ENCODE measurements at places on chromosomes 11 and 22. TPM values are rescaled to one million over a fixed set of nuclear protein-coding genes. Genes with fewer than 3 reads are reported as not detected.

DNA sequence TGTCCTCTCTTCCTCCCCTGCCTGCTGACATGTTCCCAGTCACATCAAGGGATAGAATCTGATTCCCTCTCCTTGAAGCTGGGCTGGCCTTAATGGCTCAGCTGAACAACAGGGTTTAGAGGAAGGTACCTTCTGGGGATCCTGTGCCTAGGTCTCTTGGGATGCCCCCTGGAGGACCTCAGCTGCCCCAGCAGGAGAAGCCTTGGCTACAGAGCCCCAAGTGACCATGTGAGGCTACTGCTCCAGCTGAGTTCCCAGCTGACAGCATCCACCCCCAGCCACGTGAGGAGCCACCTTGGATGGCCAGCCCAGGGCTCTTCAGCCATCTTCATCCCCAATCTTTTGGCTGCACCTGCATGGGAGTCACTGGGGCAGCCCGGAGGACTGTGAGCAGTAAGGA, 1499.3 kb downstream of the TBC1D22A start:
- no peaks in the 10 kb centered on the region for H3K36me3 ChIP-seq
- no peaks in the 10 kb centered on the region for H3K27me3 ChIP-seq
- H3K4me1 ChIP-seq: no peaks in the 10 kb centered on the region

GRCh38 chr22:27588268-27588667, 213.3 kb downstream of the MN1 start:
- H3K36me3 ChIP-seq: no peaks in the 10 kb centered on the region
- no peaks in the 10 kb centered on the region for H3K27me3 ChIP-seq
- no peak for DNase-seq

The ST14 gene
- not detected for total RNA-seq

The IGLL1 gene
- 2.3 TPM for total RNA-seq

GRCh38 chr11:123587044-123587443, 67.4 kb downstream of the SCN3B start:
- H3K27ac ChIP-seq: no peak overlapping the region
- H3K27me3 ChIP-seq: no peaks in the 10 kb centered on the region
- H3K36me3 ChIP-seq: peaks cover 13% of the 10 kb centered on the region

GRCh38 chr11:8362899-8363298, 99.2 kb upstream of the LMO1 start:
- H3K4me1 ChIP-seq: no peaks in the 10 kb centered on the region
- no peak for DNase-seq
- H3K27me3 ChIP-seq: peaks cover 2% of the 10 kb centered on the region
- no peak overlapping the region for H3K27ac ChIP-seq

DNA sequence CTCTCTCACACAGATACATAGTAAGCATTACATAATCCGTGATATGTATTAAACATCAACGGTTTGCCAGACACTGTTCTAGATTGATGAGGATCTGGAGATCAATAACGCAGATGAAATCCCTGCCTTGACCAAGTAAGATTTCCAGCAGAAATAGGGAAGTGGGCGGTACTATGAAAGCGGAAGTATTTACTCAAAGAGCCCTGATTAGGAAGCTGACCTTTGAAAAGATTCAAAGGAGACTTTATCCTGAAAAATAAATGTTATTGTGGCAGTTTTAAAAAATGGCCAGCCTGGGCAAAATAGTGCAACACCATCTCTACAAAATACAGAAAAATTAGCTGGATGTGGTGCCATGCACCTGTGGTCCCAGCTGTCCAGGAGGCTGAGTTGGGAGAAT, 26.8 kb downstream of the GAB2 start:
- peaks cover 61% of the 10 kb centered on the region for H3K36me3 ChIP-seq
- H3K27ac ChIP-seq: no peak overlapping the region
- no peaks in the 10 kb centered on the region for H3K27me3 ChIP-seq
- no peak for DNase-seq
- H3K4me3 ChIP-seq: no peak overlapping the region
- H3K4me1 ChIP-seq: peaks cover 21% of the 10 kb centered on the region

The OVOL1 gene
- not detected for total RNA-seq

- no peak overlapping the region for H3K4me3 ChIP-seq
- peak; percentile 4 for DNase-seq
- H3K36me3 ChIP-seq: peaks cover 18% of the 10 kb centered on the region
- no peak overlapping the region for H3K27ac ChIP-seq
Observed at GRCh38 chr22:42076764-42077485, 2.6 kb upstream of the SMDT1 start.

The BACE1-AS gene
- 4.9 TPM for total RNA-seq

- no peak for DNase-seq
- H3K27ac ChIP-seq: no peak overlapping the region
- H3K4me1 ChIP-seq: peaks cover 15% of the 10 kb centered on the region
- peak overlapping the region; percentile 70 for H3K4me3 ChIP-seq
- no peaks in the 10 kb centered on the region for H3K36me3 ChIP-seq
Observed at GRCh38 chr22:28883657-28883916, 215 bp downstream of the ZNRF3 start.

DNA sequence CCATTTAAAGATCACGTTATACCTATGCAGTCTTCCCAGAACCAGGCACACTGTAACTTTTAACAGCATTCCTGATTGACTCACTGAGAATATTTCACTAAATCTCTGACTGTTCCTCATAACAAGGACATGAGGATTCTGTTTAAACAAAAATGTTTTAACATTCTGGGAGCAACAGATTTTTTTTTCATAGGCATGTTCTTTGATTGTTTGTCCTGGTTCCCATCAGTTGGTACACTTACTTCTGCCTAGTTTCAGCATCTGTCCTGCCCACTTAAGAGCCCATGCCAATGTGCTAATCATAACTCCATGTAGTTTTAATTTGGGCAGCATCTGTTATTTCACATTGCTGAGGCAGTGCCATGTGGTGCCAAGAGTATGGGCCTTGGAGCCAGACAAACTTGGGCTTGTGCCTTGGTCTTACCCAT, 138.5 kb upstream of the CTSC start:
- no peaks in the 10 kb centered on the region for H3K4me1 ChIP-seq
- H3K27me3 ChIP-seq: peaks cover 7% of the 10 kb centered on the region

- H3K4me3 ChIP-seq: no peak overlapping the region
- no peak overlapping the region for H3K27ac ChIP-seq
- H3K4me1 ChIP-seq: no peaks in the 10 kb centered on the region
- peaks cover 14% of the 10 kb centered on the region for H3K27me3 ChIP-seq
- peaks cover 11% of the 10 kb centered on the region for H3K36me3 ChIP-seq
Observed at GRCh38 chr22:50086526-50086925, 1.3 kb upstream of the MLC1 start.

GRCh38 chr11:108324587-108324986, 101.7 kb downstream of the ATM start:
- H3K36me3 ChIP-seq: peaks cover 52% of the 10 kb centered on the region
- DNase-seq: no peak
- no peak overlapping the region for H3K4me3 ChIP-seq
- H3K27me3 ChIP-seq: no peaks in the 10 kb centered on the region
- H3K27ac ChIP-seq: no peak overlapping the region

The TNNT3 gene
- total RNA-seq: 9.7 TPM

DNA sequence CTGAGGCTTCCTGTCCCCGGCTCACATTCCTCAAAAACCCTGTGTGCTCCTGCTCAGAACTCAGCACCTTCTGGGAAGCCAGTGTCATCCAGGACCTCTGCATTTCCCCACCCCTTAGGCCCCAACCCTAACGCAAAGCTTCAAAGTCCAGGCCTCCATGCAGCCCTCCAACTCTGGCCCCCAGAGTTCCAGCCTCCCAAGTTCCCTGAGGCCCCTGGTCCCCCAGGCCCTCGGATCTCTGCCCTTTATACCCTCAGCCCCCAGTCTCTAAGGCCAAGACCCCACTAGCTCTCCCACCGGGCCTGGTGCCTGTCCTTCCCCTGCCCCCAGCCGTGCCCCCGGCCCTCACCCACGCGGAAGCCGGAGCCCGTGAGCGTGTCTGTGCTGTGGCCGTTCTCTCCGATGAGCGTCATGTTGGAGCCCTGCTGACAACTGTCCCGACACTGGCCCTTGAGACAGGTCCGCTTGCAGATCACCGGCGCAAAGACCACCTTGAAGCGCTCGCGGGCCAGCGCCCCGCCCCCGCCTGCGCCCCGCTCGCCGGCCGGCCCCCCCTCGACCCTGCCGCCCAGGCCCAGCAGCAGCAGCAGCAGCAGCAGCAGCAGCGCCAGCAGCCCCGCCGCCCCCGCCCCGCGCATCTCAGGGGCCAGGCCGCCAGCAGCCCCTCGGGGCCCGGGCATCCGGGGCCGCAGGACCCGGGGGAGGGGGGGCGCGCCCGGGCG, 718 bp downstream of the LTBP3 start:
- peaks cover 62% of the 10 kb centered on the region for H3K4me1 ChIP-seq
- H3K27ac ChIP-seq: peak overlapping the region; percentile 74
- no peak for DNase-seq
- no peaks in the 10 kb centered on the region for H3K36me3 ChIP-seq
- H3K4me3 ChIP-seq: peak overlapping the region; percentile 74
- H3K27me3 ChIP-seq: no peaks in the 10 kb centered on the region

The CALCA gene
- total RNA-seq: not detected

The AQP11 gene
- 0.60 TPM for total RNA-seq

DNA sequence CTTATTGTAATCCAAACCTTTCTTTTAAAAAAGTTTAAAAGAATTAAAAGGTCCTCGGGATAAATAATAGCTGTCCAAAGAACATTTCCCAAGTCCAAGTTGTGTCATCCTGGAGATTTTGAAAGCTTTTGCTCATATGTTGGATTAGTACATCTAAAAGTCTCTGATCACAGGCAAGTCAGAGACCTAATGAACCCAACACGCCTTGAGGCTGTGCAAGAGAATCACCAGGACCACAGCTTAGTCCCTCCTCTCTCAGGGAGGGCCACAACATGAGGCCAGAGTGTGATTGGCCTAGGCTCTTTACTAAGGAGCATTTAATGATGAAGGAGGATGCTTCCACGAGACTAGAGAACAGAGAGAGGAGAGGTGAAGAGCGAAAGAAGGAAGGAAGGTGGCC, 98.7 kb upstream of the OR5AK2 start:
- H3K36me3 ChIP-seq: no peaks in the 10 kb centered on the region
- no peak for DNase-seq
- H3K27ac ChIP-seq: no peak overlapping the region
- H3K4me3 ChIP-seq: no peak overlapping the region
- H3K4me1 ChIP-seq: no peaks in the 10 kb centered on the region

GRCh38 chr22:26273011-26273675, 103.9 kb downstream of the SEZ6L start:
- H3K36me3 ChIP-seq: no peaks in the 10 kb centered on the region
- H3K27me3 ChIP-seq: peaks cover 12% of the 10 kb centered on the region
- H3K4me3 ChIP-seq: no peak overlapping the region
- H3K4me1 ChIP-seq: no peaks in the 10 kb centered on the region
- H3K27ac ChIP-seq: no peak overlapping the region

The MUC2 gene
- not detected for total RNA-seq

GRCh38 chr11:112382561-112382960, 121.9 kb upstream of the PLET1 start:
- H3K4me3 ChIP-seq: no peak overlapping the region
- no peak for DNase-seq
- no peaks in the 10 kb centered on the region for H3K4me1 ChIP-seq
- peaks cover 2% of the 10 kb centered on the region for H3K27me3 ChIP-seq
- H3K36me3 ChIP-seq: no peaks in the 10 kb centered on the region
- no peak overlapping the region for H3K27ac ChIP-seq

- H3K4me3 ChIP-seq: no peak overlapping the region
- H3K36me3 ChIP-seq: no peaks in the 10 kb centered on the region
- H3K27me3 ChIP-seq: no peaks in the 10 kb centered on the region
- no peaks in the 10 kb centered on the region for H3K4me1 ChIP-seq
- no peak for DNase-seq
- no peak overlapping the region for H3K27ac ChIP-seq
Observed at GRCh38 chr11:122353561-122353960, 237.5 kb upstream of the BLID start.

DNA sequence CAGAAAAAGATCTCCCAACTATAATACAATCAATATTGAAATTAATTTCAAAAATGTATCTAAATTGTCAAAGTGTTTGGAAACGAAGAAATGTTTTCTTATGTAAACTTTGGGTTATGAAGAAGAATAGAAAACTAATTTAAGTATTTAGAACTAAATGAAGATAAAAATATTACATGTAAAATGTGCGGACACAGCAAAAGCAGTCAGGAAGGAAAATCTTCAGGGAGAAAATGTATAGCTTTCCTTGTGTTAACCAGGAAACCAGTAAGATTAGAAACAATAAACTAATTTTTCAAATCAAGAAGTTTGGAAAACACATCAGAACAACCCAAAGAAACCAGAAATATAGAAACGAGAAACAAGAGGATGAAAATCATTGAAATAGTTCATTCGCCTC, 466.5 kb downstream of the BRD1 start:
- H3K4me1 ChIP-seq: no peaks in the 10 kb centered on the region
- no peak overlapping the region for H3K27ac ChIP-seq
- DNase-seq: no peak
- H3K27me3 ChIP-seq: peaks cover 12% of the 10 kb centered on the region
- no peak overlapping the region for H3K4me3 ChIP-seq

Data from activated CD4-positive, alpha-beta memory T cell treated with anti-CD3 and anti-CD28 coated beads, Interleukin-2, amount 10 ng/mL, durations not matched to agents 7 days and 5 days (primary cell).